Fibroblast of lung (primary cell): ENCODE measurements at places on chromosomes 6 and 20.

DNA sequence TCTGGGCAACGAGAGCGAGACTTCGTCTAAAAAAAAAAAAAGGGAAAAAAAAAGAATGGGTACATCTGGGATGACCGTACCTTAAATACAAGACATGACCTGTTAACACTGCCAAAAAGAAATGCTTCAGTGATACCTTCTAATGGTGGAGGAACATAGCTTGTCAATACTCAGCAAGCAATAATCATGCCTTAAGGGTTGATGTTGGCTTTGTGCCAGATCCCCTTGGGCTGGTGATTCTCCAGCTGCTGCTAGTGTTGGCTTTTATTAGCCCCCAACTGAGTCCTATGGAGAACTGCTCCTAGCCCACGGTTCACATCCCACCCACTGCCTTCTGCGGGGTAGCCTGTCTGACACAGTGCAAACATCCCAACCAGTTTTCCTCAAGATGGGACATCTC lies 134.9 kb downstream of the PLCB1 start:
- DNase-seq, result no peak

DNA sequence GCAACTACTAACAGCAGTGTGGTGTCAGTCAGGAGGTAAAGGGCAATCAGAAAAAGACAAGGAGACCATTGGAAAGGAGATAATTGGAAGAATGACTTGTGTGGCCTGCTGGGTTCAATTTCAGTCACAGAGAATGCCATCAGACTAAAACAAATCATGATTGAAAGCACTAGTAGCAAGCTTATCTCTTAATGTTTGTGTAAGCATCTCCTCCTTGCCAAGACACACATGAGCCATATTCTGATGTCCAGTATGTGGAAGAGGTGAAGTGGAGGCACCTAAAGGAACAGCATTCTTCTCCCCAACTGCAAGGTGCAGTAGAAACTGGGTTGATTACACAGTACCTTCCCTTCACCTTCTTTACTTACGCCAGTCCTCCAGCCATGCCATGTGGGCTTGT lies 287.5 kb downstream of the ZFAND3 start:
- no peak for DNase-seq

DNA sequence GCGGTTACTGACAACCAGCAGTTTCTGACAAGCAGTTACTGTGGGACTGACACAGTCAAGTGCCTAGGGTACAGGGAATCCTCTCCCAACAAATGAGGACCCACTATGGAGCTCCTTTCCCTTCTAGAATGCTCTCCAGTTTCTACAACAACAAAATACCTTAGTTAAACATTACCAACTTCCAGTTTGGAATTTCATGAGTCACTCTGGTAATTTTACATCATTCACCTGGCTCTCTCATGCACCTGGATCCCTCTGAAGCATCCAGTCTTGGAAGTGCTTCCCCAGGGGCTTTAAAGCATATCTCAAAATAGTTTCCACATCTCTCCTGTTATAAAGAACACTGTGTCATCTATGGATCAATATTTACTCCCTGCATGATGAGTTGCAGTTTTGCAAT lies 286.7 kb upstream of the SPTLC3 start:
- no peak for DNase-seq

DNA sequence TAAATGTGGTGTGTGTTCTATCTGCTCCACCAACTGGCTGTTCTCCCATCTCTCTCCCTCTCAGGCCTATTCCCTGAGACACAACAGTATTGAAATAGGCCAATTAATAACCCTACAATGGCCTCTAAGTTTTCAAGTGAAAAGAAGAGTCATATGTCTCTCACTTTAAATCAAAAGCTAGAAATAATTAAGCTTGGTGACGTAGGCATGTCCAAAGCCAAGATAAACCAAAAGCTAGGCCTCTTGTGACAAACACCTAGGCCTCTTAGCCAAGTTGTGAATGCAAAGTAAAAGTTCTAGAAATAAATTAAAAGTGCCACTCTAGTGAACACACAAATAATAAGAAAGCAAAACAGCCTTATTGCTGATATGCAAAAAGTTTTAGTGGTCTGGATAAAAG lies 29.9 kb downstream of the MTCL3 start:
- DNase-seq, result no peak

GRCh38 chr6:6332811-6333244 lies 12.4 kb upstream of the F13A1 start:
- no peak for DNase-seq

DNA sequence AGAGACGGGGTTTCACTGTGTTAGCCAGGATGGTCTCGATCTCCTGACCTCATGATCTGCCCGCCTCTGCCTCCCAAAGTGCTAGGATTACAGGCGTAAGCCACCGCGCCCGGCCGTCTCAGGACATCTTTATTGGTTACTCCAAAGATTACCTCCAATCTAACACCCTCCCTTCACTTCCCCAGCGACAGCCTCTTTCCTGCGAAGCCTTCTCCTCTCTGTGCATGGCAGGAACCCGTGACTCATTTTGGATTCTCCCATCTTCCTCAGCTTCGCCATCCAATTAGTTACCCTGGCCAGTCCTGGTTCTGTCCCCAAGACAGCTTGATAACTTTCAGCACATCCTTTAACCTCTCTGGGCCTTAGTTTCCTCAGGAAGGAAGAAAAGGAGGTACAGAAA lies 51.3 kb upstream of the TOX2 start:
- DNase-seq, result no peak

GRCh38 chr6:43426928-43427405 lies 374 bp upstream of the ABCC10 start:
- no peak for DNase-seq

- no peak for DNase-seq
These were observed 26.8 kb downstream of the SUN5 start for GRCh38 chr20:32977281-32978008.

GRCh38 chr6:2958776-2959175 lies 12.6 kb downstream of the SERPINB6 start:
- no peak for DNase-seq

- peak; percentile 78 for DNase-seq
These were observed 1.6 kb downstream of the SLC17A9 start for GRCh38 chr20:62953839-62954703.

DNA sequence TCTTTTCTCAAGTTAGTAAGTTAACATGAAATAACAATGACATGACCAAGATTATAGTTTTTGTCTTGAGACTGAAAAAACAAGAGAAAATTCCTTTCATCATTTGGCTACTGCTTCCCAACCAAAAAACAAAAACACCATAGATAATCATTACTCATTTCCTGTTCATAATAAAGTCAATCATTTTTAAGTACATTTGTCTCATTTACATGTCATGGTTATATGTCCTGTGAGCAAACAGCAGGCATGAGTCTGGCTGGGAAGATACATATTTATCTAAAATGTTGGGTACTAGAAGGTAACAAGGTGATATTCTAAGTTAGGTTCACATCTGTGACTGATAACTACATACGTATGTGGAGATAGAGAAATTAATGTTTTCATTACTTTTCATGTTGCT lies 180.5 kb downstream of the ISM1 start:
- no peak for DNase-seq

DNA sequence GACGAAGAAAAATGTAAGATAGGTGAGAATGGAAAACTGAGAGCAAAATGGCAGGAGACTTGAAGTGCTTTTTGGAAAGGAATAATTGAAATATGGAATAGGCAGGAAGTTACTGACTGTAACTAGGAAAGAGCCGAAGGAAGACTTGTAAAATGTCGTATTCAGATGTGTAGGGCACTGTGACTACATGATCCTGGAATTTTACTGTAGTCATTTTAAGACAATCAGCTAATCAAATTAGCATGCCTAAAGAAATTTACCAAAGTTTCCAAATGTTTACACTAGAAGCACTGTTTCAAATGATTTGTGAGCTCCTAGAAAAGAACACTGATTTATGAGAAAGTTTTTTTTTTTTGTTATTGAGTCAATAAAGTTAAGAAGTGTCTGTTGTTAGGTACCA lies 21.2 kb upstream of the ADIG start:
- DNase-seq, result no peak

- DNase-seq, result no peak
These were observed 113.3 kb upstream of the FRMD1 start for GRCh38 chr6:168192195-168192900.

GRCh38 chr6:16688984-16689636 lies 72.2 kb downstream of the ATXN1 start:
- peak; percentile 87 for DNase-seq

GRCh38 chr6:42315991-42316970 lies 98.6 kb upstream of the MRPS10 start:
- peak; percentile 95 for DNase-seq

DNA sequence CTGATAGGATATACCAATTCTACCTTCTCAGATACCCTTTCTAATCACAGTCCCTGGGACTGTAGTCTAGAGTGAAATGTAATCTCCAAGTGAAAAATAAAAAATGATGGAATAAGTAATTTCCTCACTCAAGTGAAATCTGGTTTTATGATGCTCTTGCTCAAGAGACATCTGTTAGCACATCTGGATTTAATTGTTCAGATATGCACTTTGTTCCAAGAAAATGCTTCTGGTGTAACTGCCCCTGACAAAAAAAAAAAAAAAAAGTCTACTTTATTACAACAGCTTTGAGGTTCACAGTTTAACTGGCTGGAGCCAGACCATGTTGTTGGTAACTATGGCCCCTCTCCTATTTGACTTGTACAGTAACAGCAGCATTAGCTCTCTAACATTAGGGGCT lies 251.8 kb downstream of the BTBD9 start:
- DNase-seq, result peak; percentile 84

- DNase-seq, result no peak
These were observed at the start of gene TRIM40 for GRCh38 chr6:30135757-30136156. Gene TRIM40 (plus strand): TSS chr6:30136140. CDS start chr6:30137037, 897 bp downstream.

- no peak for DNase-seq
These were observed 28.7 kb downstream of the TXNDC5 start for GRCh38 chr6:7881765-7882500.

DNA sequence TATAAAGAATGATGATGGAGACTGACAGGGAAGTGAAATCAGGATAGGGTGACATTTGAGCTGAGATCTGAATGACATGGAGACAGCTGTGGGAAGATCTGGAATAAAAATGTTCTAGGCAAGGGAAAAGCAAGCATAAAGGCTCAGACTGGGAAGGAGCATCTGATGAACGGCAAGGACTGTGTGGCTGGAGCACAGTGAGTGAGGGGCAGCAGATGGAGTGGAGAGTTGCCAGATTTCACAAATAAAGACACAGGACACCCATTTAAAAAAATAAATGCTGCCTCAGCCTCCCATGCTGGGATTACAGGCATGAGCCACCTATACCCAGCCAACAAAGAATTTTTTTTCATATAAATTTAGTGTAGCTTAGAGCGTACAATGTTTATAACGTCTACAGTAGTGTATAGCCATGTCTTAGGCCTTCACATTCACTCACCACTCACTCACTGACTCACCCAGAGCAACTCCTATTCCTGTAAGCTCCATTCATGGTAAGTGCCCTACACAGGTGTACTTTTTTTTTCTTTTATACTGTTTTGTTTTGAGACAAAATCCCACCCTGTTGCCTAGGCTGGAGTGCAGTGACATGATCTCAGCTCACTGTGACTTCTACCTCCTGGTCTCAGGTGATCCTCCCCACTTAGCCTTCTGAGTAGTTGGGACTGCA lies 2.4 kb upstream of the ZBTB24 start:
- no peak for DNase-seq

DNA sequence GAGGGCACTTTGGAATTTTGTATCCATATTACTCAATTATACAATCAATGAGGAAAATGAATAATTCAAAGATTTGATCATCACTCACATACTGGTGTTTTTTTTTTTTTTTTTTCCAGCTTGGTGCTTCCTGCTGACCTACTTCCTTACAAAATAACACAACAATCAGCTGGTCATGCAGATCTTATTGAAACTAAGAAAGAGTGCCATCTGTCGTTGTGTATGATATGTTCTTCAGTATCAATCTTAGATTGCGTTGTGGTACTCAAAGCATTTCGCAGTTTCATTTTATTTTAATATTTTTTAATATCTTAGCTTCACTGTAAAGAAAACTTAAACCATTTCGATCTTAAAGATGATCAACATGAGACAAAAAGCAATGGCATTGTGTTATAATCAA lies 155.6 kb downstream of the OGFRL1 start:
- DNase-seq, result no peak

GRCh38 chr20:40982415-40983145 lies 46.0 kb upstream of the TOP1 start:
- DNase-seq, result no peak

- DNase-seq, result peak; percentile 83
These were observed 10.6 kb downstream of the RPS10 start for GRCh38 chr6:34414999-34415858.

- DNase-seq, result no peak
These were observed 157.4 kb downstream of the JARID2 start for GRCh38 chr6:15403094-15403755.

DNA sequence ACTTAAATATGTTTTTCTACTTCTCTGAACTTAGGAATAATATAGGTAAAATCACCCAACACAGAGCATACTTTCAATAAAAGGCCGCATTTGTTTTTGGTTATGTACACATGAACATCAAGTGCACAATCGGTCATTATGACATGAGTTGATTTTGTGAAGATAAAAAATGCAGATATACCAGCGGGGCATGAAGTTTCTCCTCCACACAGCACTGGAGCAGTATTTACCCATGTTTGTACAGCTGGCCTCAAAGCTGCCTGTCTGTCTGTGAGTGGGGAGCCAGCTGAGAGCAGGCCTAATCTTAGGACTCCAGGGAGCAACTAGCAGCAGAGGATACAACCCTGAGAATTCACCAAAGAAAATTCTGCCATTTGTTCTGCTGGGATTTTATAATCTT lies 206.5 kb downstream of the TPBG start:
- DNase-seq, result no peak

- no peak for DNase-seq
These were observed 757 bp upstream of the R3HDML start for GRCh38 chr20:44336086-44336485.

DNA sequence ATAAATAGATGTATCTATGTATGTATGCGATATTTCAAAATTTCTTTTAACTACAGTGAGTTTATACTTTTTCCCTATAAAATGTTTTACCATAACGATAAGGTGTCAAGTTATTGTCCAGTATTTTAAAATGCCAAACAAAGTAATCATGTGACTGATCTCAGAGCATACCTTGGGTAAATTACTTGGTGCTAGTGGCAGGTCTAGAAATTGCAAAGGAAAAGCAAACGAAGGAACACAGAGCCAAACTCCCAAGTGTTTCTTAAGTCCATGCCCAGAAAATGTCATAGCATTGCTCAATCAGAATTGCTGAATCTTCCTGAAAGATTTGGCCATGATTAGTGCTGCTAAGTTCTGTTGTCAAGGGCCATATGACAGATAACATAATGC lies 77.5 kb downstream of the CAP2 start:
- peak; percentile 97 for DNase-seq
